NCI-H524 (cell line): ENCODE measurements at places on chromosomes 7 and 10.

GRCh38 chr10:110420401-110421193 lies 77.1 kb upstream of the DUSP5 start:
- DNase-seq: no peak

- no peak for DNase-seq
These were observed 41.5 kb upstream of the DGKI start for GRCh38 chr7:137888241-137888640.

- DNase-seq: no peak
These were observed 83.8 kb downstream of the CDK13 start for GRCh38 chr7:40033826-40034225.

GRCh38 chr7:95411036-95411435 lies 14.9 kb upstream of the PON3 start:
- no peak for DNase-seq

GRCh38 chr10:68574051-68574450 lies 13.9 kb downstream of the TET1 start:
- DNase-seq: peak; percentile 55

- DNase-seq: no peak
These were observed 59.8 kb downstream of the DNAJC1 start for GRCh38 chr10:21943633-21944265.

DNA sequence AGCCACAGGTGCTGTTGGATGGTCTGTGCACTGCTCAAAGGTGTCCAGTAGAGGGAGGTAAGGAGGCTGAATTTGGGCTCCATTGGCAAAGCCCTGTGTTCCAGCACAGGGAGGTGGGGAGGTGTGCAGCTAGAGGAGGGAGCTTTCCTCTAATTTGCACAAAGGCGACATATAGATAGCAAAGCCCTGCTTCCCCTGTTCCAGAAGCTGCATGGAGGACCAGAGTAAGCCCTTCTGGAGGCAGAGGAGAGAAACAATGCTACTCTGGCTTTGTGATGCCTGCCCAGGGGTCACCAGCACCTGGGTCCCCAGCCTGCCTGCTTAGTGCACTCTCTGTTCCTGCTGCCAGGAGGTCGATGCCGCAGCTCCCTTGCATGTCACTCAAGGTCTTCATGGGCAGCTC lies 3.4 kb upstream of the ARHGAP22 start:
- DNase-seq: peak; percentile 35

DNA sequence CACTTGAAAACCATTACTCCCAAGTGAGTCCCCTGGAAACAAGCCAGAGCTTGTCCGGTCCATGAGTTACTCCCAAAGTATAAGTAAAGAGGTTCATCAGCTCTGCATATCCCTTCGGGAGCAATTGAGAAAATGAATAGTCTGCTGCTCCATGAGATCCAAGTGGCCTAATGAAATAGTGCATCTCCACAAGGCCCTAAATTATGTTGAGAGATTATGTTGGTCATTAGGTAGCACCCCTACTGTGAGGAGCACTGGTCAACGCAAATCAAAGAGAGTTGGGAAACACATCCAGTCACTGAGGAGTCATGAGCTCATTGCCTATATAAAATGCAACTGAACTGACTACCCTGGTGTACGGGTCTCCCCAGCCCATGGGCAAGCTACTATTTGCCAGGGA lies 205.5 kb upstream of the AOAH start:
- DNase-seq: no peak

- DNase-seq: no peak
These were observed 78.6 kb upstream of the DYNC1I1 start for GRCh38 chr7:95693551-95694333.

GRCh38 chr7:123633553-123633952 lies 22.1 kb upstream of the LMOD2 start:
- no peak for DNase-seq

DNA sequence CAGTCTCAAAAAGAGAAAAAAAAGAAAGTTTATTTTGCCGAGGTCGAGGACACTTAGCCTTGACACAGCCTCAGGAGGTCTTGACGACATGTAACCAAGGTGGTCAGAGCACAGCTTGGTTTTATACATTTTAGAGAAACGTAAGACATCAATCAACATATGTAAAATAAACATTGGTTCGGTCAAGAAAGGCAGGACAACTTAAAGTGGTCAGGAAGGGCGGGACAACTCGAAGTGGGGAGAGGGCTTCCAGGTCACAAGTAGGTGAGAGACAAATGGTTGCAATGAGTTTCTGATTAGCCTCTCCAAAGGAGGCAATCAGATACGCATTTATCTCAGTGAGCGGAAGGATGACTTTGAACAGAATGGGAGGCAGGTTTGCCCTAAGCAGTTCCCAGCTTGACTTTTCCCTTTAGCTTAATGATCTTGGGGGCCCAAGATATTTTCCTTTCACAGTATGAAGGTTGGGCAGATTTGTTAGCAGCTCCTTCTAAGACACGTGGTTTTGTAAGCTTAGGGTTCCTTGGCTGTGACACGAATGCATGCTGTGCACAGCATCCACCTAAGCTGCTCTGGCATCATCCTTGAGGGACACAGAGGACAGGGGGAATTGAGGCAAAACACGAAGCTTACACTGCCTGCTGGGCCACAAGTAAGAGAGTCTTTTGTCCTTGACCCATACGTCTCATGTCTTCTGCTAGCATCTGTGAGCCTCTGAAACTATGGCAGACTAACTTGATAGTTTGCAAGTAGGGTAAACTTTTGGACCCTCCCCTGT lies 3.3 kb upstream of the VDAC2 start:
- DNase-seq: no peak

- DNase-seq: no peak
These were observed 66.1 kb upstream of the STK17A start for GRCh38 chr7:43516581-43517342.

- no peak for DNase-seq
These were observed 407 bp downstream of the ELN start for GRCh38 chr7:74028321-74028838.

DNA sequence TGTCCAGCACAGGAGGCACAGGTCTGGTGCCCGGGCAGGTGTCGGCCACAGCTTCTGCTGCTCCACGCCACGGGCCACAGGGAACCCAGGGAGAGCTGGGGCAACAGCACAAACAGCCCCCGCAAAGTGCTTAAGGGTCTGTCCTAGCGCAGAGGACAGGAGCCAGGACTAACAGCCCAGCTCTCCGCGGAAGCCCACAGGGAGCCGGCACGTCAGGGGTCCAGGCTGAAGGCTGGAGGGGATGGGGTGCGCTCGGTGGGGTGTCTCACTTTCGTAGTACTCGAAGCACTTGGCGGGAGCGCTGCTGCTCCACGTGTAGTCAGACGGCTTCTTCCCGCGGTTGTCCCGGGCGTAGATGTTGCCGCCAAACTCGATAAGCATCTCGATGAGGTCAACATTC lies 24.9 kb downstream of the ASB13 start:
- no peak for DNase-seq

DNA sequence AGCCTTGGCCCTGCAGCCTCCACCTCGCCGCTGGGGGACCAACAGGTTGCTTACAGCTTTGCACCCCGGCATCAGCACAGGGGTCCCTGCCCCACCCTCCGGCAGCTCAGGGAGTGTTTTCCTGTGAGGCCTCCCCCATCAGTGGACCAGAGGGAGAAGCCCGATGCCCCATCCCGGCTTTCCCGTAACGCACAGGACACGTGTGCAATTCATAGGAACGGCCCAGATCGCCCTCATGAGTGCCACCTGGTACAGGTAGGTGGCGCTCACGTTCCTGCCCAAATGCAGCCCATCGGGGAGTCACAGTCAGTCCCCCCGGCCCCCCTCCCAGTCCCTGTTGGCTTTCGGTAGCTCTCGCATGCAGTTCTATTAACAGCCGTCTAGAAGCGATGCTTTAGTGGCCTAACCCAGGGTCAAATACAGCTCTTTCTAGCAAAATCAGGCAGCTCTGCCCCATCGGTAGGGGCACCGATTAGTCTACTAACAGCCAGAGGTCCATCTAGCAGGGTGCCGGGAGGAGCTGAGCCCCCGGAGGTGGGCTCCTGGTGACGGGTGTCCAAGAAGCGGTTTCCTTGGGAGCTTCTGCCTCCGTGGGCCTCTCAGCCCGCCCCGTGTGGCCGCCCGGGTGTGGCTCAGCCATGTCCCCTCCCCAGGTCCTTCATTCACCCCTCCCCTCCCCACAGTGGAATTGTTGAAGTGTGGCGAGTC lies 48.4 kb upstream of the GTF2IRD1 start:
- DNase-seq: peak; percentile 25

- no peak for DNase-seq
These were observed 406.5 kb downstream of the PLXNA4 start for GRCh38 chr7:132169730-132170129.

- DNase-seq: no peak
These were observed 2.8 kb downstream of the HDAC9 start for GRCh38 chr7:18498341-18498740.

GRCh38 chr7:148856891-148857290 lies 27.2 kb downstream of the EZH2 start:
- no peak for DNase-seq

- no peak for DNase-seq
These were observed 185.7 kb upstream of the GHITM start for GRCh38 chr10:83953589-83953988.

GRCh38 chr7:101555921-101556275 lies 73.2 kb downstream of the MYL10 start:
- DNase-seq: no peak

GRCh38 chr7:81776161-81776560 lies 6.3 kb upstream of the HGF start:
- no peak for DNase-seq

GRCh38 chr7:110337646-110338045 lies 753.3 kb upstream of the LRRN3 start:
- no peak for DNase-seq

GRCh38 chr10:8726084-8726778 lies 671.7 kb downstream of the GATA3 start:
- DNase-seq: no peak

GRCh38 chr10:121860810-121861209 lies 67.0 kb downstream of the ATE1 start:
- no peak for DNase-seq

- DNase-seq: no peak
These were observed 348.8 kb upstream of the C7orf33 start for GRCh38 chr7:148241700-148242293.

- peak; percentile 3 for DNase-seq
These were observed 101.5 kb downstream of the ORC5 start for GRCh38 chr7:104106108-104106905.

DNA sequence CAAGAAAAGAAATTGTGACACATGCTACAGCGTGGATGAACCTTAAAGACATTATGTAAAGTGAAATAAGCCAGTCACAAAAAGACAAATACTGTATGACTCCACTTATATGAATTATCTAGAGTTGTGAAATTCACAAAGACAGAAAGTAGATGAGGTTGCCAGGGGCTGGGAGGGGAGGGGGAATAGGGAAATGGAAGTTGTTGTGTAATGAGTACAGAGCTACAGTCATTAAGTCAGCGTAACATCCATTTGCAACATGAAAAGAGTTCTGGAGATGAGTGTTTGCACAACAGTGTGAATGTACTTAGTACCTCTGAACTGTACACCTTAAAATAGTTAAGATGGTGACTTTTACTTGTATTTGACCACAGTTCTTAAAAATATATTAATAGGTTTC lies 112.1 kb upstream of the CDK1 start:
- DNase-seq: no peak

GRCh38 chr10:110865186-110865808 lies 6.4 kb upstream of the PDCD4 start:
- peak; percentile 60 for DNase-seq

DNA sequence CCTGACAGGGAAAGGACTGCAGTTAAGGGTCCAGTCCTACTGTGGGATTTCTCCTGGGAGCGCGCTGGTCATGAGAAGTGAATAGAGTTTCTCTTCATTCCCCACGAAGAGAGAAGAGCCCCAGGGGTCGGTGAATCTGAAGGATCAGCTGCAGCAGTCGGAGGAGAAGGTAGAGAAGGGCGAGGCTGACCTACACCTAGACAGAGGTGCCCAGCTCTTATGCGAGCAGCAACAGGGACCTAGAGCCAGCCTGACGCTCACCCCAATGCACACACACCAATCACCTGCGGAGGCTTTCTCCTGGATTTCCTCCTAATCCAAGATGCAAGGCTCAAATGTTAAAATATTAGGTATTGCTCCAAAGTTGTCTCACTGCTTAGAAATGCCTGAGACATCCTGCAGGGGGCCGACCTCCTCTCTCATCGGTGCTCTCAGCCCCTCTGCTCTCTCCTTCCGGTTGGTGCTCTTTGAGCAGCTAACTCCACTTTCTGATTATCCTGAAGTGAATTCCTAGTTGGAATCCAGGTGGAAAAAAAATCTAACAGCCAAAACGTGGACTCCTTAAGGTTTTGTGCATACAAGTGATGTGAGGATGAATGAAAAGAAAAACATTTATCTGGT lies 176.4 kb downstream of the AHR start:
- no peak for DNase-seq

- no peak for DNase-seq
These were observed 7.5 kb downstream of the TMEM225B start for GRCh38 chr7:99605527-99605926.

GRCh38 chr10:58943256-58943890 lies 233.1 kb upstream of the PHYHIPL start:
- DNase-seq: no peak

DNA sequence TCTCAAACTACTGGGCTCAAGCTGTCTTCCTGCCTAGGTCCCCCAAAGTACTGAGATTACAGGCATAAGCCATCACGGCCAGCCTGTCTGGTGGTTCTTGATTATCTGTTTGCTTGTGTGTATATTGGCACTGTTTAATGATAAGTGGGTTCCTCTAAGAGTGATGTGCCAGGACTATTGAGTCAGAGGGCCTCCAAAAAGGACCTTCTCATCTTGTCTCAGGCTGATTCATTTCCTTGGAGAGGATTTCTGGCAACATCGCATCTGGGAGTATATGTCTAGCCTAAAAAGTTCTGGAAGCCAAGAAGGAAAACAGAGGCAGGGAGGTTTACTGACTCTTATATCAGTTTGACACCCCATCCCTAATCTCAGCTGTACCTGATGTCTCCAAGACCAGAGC lies 27.1 kb upstream of the AKAP9 start:
- DNase-seq: no peak

GRCh38 chr7:1151653-1152425 lies 8.2 kb downstream of the ZFAND2A start:
- DNase-seq: no peak

GRCh38 chr7:27424749-27425148 lies 182.1 kb downstream of the EVX1 start:
- DNase-seq: no peak

DNA sequence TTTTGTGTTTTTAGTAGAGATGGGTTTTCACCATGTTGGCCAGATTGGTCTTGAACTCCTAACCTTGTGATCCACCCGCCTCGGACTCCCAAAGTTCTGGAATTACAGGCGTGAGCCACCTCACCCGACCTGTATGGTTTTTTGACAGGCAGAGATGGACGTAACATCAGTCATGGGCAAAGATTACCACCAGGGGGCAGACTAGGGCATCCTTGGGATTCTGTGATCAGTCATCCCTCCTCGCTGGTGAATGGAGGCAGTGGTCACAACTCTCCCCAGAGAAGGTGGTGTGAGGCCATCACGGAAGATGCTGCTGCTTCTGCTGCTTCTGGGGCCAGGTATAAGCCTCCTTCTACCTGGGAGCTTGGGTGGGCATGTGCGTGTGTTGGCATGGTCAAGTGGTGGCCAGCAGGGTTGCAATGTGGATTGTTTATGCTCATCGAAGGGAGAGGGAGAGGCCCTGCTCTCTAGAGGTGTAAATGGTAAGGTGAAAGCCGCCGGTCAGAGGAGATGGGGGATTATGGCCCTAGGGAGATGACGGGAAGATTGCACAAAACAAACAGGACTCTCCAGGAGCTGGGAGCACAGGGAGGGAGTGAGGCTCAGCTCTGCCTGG lies 122.7 kb upstream of the PRSS1 start:
- peak; percentile 9 for DNase-seq
